CD4-positive, alpha-beta T cell treated with Interferon alpha-2 for 1 hour (primary cell): ENCODE measurements at places on chromosomes 7 and 10.

GRCh38 chr7:128840326-128841170 lies 10.3 kb downstream of the FLNC start:
- DNase-seq, result no peak

- DNase-seq, result no peak
Measured at GRCh38 chr10:88892222-88892967, 12.3 kb downstream of the STAMBPL1 start.

GRCh38 chr7:98085674-98086073 lies 21.0 kb upstream of the LMTK2 start:
- DNase-seq, result no peak

- peak; percentile 27 for DNase-seq
Measured at GRCh38 chr7:142104550-142105527, 6.7 kb upstream of the MGAM2 start.

DNA sequence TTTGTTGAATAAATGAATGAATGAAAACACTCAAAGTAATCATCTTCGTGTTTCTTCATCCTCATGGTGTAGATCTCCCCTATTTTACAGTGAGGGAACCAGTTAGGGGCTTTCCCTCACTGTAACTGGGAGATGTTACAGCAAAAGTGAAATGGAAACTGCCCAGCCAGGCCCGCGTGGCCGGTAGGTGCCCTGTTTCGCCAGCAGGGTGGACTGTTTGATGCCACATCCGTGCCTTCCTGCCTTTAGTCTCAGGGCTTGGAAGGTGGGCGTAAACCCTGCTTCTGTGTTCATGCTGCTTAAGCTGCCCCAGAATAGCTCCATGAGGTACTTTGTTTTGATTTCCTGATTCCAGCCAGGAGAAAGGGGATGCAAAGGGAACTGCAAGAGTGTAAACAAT lies 268.8 kb downstream of the PLXNA4 start:
- no peak for DNase-seq

DNA sequence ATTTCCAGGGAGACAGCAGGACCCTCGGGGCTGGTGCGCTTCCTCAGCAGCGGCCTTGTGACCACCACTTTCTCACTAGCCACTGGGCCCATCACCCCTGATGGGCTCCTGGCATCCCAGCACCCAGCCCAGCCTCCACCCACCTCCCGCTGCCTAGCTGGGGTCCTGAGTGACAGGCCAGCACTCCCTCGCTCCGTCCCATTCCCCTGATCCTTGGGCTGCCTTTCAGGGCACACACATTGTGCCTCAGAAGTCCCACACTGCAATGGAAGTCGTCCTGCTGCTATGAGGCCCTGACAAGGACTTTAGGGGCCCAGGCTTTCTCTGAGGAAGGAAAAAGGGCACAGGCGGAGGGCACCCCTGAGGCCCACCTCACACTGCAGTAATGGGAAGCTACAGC lies 12.4 kb downstream of the CAMK2B start:
- DNase-seq, result no peak

- no peak for DNase-seq
Measured at GRCh38 chr7:126696256-126697038, 556.3 kb downstream of the GRM8 start.

GRCh38 chr10:43166207-43166879 lies 28.1 kb downstream of the CSGALNACT2 start:
- no peak for DNase-seq

DNA sequence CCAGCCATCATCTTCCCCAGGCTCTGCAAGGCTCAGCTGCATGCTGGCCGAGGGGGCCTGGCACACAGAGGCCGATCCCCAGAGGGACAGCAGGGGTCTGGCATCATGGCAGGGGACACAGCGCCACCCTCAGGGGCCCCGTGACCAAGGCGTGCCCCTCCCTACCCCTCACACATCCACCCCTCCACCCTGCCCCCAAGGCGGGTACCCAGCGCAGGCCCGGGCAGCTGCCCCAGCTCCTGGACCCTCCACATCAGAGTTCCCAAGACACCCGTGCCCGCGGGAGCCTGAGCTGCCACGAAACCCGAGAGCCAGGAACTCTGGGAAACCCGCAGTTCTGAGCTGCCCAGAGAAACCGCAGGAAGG lies 46.5 kb upstream of the TNRC18 start:
- no peak for DNase-seq

GRCh38 chr7:66930341-66930740 lies 9.3 kb downstream of the TMEM248 start:
- no peak for DNase-seq

GRCh38 chr10:61836888-61837754 lies 64.4 kb upstream of the ARID5B start:
- no peak for DNase-seq

DNA sequence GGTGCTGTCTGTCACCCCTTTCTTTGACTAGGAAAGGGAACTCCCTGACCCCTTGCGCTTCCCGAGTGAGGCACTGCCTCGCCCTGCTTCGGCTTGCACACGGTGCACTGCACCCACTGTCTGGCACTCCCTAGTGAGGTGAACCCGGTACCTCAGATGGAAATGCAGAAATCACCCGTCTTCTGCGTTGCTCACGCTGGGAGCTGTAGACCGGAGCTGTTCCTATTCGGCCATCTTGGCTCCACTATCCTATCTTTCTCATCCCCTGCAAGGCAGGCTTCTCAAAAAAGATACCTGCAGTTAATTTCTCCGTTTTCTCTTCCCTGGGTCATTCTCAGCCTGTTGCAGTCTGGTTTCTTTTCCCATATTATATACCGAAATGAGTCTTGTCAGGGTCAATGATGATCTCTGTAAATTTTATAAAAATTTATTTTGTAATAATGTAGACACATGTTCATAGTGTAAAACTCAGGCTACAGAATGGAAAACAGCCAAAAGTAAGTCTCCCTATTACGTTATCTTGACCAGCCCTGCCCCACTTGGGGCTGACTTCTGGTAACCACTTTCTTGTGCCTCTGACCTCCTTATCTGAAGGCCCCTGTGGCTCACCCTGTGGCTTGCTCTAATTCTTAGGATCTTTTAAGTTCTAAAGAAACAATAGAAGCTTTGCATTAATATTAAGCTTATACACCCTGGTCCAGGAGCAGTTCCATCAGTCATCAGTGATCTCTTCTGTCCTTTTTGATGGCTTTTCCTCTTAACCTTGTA lies 20.7 kb downstream of the BLVRA start:
- DNase-seq, result no peak

GRCh38 chr10:95419399-95419798 lies 128.6 kb upstream of the PDLIM1 start:
- no peak for DNase-seq

DNA sequence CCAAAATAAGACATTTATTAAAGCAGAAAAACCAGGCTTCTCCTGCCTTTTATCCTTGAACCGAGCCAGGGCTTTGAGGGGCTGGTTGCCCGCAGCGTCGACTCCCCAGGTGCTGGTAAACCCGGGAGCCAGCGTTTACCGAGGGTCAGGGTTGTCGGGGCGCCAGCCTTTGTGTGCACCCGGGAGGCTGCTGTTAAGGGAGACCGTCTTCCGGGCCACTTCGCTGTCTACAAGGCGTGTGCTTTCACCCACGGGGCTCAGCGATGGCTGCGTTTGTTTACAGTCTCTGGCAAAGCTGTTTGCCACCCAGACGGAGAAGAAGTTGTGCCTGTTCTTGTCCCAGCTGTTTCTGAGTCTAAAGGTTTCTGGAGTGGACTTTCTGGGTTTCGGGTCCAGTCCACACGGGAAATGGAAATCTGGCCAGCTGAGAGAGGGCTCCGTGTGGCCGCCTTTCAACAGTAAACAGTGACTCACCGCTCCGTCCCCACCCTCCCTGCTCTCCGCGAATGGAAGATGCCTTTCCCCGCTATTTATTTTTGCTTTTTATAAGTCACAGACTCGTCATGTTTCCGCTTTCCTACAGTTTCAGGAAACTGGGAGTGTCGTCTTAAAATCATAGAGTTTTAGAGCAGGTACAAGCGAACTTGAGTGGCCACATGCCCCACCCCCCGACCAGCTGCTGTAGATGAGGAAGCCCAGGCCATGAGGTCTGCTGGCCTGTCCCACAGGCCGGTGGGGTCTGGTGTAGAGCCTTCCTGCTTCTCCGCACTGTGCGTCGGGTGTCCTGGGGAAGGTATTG lies 2.2 kb downstream of the MAFK start:
- peak; percentile 76 for DNase-seq

GRCh38 chr7:70390251-70390650 lies 741.7 kb upstream of the GALNT17 start:
- DNase-seq, result no peak

DNA sequence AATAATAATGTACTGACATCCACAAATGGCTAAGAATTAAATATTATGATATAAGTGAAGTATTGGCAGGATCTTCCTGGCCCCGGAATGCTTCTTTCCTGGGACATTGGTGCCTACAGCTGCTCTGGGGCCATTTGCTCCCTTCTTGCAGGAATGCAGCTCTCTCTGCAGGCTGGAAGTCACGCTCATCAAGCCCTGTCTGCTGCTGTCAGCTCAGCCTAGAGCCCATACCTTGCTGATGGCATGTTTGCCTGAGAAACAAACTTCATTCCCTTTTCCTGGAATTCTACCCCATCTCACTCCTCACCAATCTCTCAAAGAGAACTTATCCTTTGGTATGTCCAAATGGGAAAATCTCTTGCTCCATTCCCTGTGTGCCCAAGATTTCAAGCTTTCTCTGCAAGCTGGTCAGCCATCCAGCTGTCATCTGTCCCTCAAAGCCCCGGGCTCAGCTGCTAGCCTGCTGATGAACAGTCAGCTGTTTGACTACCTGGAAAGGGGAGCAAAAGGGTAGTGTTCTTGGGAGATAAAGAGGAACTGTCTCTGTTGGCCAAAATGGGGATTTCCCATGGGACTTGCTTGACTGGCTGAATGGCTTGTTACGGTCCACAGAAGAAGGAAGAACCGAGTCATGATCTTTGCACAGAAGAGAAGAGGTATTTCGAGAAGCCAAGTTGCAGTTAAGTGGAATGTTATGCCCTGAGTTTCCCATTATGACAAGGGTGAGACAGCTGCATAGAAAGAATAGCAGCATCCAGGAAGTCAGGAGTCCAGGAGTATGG lies 12.0 kb upstream of the RASSF4 start:
- DNase-seq, result peak; percentile 62

GRCh38 chr10:116364868-116365267 lies 40.6 kb downstream of the CCDC172 start:
- DNase-seq, result no peak

GRCh38 chr10:83881661-83882060 lies 257.6 kb upstream of the GHITM start:
- DNase-seq, result no peak

DNA sequence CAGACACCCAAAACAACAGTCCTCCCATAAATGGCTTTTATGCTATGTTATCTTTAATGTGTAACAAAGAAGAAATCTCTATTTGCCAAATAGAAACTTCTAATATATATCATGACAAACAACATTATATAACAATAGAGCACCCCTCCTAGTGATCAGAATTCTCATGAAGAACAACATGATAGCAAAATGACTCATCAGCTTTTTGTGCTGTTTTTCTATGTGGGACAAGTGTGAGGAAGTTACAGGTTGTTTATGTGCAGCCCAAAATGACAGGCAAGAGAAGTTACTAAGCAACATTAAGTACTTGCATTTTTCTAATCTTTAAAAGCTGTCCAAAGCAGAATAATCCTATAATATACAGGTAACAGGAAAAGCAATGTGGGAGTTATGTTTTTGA lies 7.7 kb downstream of the DGKB start:
- no peak for DNase-seq

DNA sequence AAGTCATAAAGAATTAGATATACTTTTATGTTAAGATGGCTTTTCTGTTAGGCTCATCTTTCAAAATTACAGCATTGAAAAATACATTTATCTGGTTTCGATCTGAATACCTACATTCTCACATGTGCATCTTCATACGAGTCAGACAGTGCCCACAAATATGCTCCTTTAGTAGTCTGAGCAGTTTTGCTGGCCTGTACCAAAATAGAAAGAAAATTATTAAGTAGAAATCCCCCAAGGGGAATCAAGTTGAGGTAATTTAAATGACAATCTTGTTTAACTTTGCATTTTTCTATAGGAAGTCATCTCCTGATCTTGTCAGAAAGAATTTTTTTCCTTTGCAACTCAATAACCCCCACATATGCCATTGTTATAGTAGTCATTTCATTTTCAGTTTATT lies 287.4 kb upstream of the SEMA3D start:
- DNase-seq, result no peak

- no peak for DNase-seq
Measured at GRCh38 chr7:117313582-117313981, 9.3 kb downstream of the WNT2 start.

GRCh38 chr7:74101061-74101681 lies 17.6 kb downstream of the LIMK1 start:
- no peak for DNase-seq

GRCh38 chr7:66344166-66344565 lies 139.0 kb downstream of the TPST1 start:
- no peak for DNase-seq

DNA sequence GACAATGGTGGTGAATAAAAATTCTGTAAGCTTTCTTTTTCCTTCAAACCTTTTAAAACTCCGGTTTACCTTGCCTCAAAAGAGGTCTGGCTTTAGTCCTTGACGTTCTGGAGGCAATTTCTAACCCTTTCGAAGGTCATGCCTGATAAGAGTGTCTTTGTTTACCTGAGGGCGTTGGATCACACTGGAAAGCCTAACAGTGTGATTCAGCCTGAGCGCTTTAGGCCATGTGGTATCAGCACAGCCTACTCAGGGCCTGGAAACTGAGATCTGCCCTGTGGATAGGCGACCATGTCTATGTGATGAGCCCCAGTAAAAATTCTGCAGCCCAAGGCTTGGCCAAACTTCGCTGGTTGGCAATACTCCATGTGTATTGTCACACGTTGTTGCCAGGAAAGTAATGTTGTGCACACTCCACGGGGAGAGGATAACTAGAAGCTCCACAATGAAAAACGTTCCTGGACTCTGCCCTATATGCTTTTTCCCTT lies 10.7 kb downstream of the CCDC6 start:
- no peak for DNase-seq

DNA sequence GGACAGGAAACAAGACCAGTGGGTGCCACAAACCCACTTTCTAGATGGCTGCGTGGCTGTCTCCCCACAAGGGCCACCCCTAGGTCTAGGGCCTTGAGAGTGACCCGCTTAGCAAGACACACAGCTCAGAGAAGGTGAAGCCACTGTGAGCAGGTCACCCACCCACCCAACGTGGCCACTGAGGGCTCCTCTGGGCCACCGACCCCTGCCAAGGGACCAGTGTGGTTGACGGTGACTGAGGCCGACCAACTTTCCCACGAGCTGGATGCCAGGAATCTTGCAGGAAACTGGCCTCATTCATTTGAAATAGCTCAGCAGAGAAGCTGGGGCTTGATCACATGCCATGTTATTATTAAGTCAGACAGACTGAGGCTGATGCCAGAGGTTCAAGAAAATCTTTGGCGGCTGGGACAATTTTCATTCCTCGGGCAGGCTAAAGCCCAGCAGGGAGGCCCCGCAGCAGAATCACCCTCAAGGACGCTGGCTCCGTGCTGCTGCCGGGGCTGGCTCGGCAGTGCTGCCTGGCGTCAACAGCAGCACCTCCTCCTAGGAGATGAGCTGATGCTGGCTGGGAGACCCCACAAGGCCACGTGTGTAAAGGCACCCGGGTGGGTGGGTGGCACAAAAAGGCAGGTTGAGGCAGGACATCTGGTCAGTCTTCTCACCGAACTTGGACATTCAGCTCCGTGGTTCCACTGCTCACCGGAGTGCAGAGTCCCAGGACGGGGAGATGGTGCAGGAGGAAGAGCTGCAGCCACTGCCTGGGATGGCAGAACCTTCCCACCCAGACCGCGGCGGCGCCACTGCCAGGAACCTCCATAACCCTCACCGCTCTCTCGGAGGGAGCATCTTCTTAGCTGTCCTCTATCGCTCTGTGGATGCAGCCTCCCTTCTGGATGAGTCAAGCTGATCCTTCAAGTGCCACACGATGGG lies 57.8 kb downstream of the ZRANB1 start:
- DNase-seq, result no peak
